ENCODE measurements at places on chromosomes 5 and 9.

DNA sequence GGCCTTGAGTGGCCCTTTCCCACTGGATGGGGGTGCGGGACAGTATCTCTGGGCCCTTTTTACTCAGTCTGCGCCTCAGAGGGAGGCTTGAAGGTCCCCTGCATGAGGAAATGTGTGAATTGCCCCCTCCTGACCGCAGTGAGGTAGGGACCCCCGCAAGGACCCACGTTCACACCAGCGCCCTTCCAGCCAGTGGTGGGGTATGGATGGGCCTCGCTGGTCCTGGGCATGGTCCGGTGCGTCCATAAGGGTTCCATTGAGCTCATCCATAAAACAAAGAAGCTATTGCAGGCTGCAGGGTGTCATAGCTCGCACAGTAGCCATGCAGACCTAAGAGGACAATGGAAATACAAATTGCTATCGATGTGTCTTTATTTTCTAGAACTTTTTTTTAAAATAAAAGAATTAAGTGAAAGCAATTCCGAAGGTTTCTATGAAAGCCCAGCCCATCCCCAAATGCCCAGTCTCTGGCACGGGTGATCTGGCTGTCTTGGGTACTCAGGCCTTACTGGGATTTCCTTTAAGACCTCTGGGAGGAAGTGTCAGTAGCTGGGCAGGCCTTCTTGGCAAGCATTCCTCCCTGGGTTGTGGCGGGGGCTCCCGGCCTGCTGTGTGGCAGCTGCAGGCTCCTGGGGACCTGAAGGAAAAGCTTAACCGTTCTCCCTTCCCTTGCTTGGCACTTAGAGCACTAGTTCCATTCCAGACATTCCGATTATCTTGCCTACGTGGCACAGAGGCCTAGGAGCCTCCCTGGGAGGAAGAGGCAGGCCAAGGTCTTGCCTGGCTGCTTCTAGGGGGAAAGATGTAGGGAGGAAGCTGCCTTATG lies 1.5 kb upstream of the SEMA5A start:
- no peak for DNase-seq

DNA sequence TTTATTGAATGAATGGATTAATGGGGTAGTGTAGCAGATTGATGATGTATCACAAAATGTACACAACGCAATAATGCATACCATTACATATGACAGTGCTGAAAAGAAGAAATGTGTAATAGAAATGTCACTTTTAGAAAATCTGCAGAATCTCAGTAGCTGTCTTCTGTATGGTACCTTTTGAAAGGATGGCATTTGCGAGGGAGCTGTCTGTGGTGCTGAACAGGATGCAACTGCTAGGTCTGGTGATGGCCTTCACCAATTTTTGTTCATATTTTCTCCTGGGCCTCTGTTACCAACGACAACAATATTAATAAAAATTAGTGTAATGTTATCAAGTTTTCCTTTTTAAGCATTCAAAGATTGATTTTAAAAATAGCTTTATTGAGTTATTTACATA lies 36.2 kb upstream of the OTULIN start:
- peak; percentile 16 for DNase-seq

DNA sequence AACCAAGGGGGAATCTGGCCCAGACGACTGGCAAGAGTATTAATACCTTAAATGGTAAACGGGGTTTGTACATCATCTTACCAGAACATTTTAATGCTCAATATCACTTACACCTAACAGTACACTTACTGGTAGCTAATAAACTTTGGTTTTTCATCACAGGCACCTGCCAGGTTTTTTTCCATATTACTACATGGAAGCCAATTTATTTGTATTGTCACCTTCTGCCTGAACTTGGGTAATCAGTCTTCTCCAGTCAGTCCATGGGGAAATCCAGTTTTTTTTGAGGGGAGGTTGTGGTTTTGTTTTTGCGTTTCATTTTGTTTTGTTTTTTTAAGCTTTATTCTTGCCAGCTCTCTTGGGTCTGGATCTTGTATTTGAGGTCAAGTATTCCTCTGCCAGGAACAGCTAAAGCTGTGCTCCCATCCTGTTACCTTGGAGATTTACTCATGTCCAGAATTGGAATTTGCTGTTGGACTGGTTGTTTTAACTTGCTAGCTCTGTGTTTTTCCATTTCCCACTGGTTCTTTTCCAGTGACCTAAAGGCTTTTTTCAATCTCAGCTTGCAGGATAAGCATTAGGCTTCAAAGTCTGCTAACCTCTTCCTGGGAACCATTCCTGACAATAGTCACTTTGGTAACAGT lies 11.1 kb upstream of the NADK2 start:
- DNase-seq, result no peak

DNA sequence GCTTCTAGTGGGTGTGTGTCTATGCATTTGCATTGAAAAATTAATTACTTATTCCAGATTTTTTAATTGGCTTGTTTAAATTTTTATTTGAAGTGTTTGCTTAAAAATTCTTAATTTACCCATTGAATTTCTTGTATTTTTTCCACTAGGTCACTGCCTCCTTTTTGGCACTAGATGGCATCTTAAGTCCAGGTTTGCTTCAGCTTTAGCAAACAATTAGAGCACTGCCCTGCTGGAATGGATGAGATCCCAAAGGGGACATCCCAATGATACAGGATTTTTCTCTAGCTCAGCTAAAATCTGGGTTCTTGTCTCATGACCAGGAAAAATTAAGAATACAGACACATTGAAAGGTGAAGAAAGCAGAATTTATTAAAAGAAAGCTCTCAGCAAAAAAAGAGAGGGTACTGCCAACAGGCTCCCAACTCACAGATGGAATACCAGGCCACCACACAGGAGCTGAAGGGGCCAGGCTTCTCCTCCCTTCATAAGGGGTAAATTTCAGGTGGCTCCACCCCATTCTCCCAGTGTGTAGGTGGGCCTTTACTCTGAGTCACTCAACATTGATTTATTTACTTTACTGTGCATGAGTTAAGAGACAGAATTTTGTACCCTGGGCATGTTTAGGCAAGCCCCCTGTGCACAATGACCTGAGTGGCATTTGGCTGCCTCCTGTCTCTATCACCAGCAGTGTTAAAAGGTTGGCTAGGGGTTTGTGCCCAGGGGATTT lies 532.4 kb downstream of the ANXA1 start:
- DNase-seq, result no peak

- DNase-seq, result no peak
Observed at GRCh38 chr9:69168709-69169217, 5.3 kb upstream of the TJP2 start.

- DNase-seq, result no peak
Observed at GRCh38 chr5:16238018-16238417, 58.4 kb upstream of the MARCHF11 start.

DNA sequence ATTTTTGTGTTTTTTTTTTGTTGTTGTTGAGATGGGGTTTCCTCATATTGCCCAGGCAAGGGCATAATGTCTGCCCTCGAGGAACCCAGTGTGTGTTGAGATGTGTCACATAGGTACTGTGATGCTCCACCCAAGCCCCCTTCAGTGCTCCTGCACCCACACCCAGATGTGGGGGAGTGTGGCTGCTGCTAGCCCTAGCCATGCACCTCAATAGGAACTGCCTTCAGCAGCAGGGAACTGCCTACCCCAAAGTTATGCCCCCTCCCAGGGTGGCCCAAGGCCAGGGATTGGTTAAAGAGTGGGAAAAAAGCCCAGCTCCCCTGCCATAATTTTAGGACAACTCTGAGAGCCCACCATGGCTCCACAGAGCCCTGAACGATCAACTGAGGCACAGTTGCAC lies 33.3 kb upstream of the EPB41L4B start:
- DNase-seq, result no peak

- DNase-seq, result no peak
Observed at GRCh38 chr5:82355496-82355895, 77.3 kb upstream of the RPS23 start.

DNA sequence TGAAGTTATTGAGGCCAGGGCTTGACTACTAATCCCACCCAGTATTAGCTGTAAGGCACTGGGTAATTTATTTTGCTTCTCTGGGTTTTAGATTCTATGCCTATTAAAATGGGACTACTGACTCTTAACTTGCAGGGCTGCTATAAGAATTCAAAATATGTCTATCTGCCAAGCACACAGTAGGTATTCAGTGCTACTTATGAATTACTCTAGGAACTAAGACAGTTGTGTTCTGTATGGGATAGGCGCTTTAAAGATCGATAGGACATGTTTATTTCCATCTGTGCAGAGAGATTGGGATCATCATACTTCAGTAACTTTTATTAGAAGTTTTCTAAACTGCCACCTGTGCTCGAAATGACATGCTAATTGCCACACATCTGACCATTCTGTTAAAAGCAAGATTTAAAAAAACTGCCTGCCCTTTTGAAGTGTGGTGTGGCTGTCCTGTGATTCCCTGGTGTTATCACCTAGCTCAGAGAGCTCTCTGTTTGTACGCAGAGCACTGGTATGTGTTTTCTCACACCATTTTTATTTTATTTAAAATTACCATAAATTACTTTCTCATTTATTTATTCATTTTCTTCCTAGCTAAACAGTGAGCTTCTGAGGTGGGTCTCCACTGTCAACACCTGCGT lies 58.7 kb downstream of the FYB1 start:
- no peak for DNase-seq

- no peak for DNase-seq
Observed at GRCh38 chr5:6574111-6574510, 58.7 kb downstream of the NSUN2 start.

DNA sequence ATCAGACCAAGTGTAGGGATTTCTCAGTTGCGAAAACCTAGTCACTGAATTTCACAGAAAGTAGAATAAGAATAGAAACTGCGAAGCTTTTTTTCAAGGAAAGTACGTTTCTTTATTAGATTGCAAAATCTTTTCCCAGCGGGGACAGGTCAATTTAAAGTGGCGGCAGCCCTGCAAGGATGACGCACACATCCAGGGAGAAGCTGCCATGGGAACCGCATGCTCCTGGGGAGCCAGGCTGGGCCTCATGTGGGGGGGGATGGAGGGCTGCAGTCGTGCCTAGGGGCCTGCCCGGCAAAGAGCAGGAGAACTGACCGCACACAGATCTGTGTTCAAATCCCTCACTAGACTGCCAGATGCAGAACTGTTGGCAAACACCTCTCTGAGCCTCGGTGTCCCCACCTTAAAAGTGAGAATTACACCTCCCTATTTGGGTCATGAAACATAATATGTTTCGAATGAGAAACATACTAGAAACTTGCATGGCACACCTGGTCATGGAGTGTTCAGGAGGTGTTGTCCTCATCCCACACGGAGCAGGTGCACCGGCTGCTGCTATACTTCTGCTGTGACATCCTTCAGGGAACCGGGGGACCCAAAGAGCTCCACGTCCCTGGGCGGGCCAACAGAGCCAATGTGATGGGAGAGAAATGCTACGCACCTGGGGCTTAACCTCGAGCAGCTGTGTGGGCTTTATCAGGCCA lies 127.8 kb upstream of the PHYKPL start:
- DNase-seq, result no peak

- DNase-seq, result no peak
Observed at GRCh38 chr9:126112135-126112720, 214.4 kb upstream of the MVB12B start.

- no peak for DNase-seq
Observed at GRCh38 chr9:97524424-97524823, 23.0 kb downstream of the TMOD1 start.

DNA sequence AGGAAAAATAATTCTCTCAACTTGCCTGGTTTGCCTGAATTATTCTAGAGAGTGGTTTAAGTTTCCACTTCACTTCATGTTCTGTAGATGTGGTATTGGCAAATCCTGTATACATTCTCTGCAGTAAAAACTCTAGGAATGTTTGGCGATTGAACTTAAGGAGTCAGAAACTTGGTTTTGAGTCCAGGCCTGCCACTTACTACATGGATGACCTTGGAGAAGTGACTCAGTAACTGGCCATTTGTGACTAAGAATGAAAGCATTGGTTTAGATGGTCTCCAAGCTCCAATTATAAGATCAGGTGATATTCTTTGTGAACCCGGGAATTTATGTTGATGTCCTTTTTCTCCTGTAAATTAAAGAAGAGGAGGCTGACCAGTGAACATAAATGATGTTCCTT lies 233.8 kb downstream of the GAS1 start:
- no peak for DNase-seq

- DNase-seq, result peak; percentile 43
Observed at GRCh38 chr9:35756275-35757225, 2.5 kb upstream of the MSMP start.

DNA sequence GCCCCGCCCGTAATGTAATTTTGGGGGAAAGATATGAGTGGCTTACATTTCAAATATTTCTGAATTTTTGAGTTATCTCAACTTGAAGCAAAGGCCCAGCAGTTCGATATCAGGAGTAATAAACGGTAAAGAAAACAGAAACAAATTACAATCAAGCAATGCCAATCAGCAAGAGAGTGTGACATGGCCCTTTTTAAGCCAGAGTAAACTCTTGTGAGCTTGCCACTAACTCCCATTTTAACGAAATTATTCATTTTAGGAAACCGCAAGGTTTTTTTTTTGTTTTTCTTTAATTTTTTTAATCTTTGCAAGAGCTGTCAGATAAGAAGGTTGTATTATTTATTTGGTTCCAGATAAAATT lies 17.6 kb upstream of the CDK7 start:
- DNase-seq, result no peak

GRCh38 chr9:616694-617093 lies 224.8 kb upstream of the DMRT1 start:
- DNase-seq, result no peak

DNA sequence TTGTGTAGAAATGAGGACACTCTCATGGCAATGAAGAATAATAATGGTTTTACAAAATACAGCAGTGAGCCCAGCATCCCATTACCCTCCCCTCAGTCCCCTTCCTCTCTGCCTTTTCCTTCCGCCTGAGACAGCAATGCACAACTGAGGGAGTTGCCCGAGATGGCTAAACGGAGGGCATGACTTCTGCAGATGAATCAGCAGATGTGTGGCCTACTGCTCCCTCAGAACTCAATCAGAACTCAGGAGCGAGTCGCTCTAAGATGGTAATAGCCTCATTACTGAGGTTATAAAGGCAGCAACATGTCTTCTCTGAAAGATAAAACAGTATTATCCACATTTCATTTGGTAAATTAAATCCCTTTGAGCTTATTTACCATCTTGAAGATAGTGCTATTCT lies 326.6 kb downstream of the ENC1 start:
- no peak for DNase-seq

GRCh38 chr5:180611140-180611850 lies 20.0 kb upstream of the SCGB3A1 start:
- DNase-seq, result no peak

DNA sequence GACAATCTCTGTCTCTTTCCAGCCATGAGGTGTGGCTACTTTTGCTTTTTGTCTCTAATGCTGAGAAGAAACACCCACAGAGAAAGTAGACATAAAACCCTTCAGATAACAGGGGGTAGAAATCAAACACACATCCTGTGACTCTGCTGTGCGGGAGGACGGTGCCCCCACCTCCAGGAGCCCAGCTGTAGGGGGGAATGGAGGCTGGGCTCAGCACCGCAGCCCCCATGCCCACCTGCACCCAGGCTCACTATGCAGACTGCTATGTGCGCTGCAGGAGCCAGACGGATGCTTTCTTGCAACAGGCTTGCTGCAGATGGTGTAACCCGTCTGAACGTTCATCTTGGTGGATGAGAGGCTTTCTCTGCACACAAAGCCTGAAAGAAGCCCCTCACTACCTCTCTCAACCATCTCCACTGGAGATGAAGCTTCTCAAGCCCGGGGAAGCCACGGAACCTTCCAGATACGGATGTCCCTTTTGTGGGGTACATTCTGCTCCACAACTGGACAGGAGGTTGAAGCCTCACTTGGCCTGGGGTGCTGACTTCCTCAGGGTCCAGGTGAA lies 207.2 kb downstream of the GADD45G start:
- DNase-seq, result no peak

- no peak for DNase-seq
Observed at GRCh38 chr5:26192486-26192885, 845.9 kb downstream of the CDH9 start.

All from right renal pelvis (tissue), 4 donors.